ENCODE measurements at places on chromosomes 5 and 9. TPM values are rescaled to one million over a fixed set of nuclear protein-coding genes. Genes with fewer than 3 reads are reported as not detected.

GRCh38 chr5:116275282-116275681, 190.5 kb downstream of the COMMD10 start:
- no peak for DNase-seq

GRCh38 chr5:3010301-3010952, 258.9 kb upstream of the IRX2 start:
- no peak for DNase-seq

The LAMC3 gene
- polyA plus RNA-seq, result 37.1 TPM

GRCh38 chr9:98430535-98431292, 175.3 kb upstream of the TBC1D2 start:
- DNase-seq, result no peak

- no peak for DNase-seq
Measured at GRCh38 chr9:27181381-27181780, 72.4 kb downstream of the TEK start.

The UNC13B gene
- 11.8 TPM for polyA plus RNA-seq

DNA sequence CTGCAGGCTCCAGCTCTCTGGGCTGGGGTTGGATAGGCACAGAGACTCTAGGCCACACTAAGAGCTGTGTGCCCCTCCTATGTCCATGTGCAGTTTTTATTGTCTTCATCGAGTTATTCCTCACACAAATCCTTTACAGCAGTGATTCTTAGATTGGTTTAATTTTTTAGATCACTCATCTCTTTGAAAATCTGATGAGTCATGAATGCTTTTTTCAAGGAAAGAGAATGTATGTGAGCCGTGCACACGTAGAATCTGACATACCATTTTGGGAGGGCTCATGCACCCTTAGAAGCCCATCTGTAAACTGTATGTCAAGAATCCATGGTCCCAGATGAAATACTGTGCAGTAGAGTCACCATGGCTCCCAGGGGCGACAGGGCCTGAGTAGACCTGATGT, 100.7 kb upstream of the S1PR3 start:
- no peak for DNase-seq

GRCh38 chr5:149809931-149810691, 80.0 kb downstream of the PPARGC1B start:
- DNase-seq, result no peak

The DNM1 gene
- polyA plus RNA-seq, result 15.2 TPM

- no peak for DNase-seq
Measured at GRCh38 chr5:31196309-31196708, 2.8 kb downstream of the CDH6 start.

DNA sequence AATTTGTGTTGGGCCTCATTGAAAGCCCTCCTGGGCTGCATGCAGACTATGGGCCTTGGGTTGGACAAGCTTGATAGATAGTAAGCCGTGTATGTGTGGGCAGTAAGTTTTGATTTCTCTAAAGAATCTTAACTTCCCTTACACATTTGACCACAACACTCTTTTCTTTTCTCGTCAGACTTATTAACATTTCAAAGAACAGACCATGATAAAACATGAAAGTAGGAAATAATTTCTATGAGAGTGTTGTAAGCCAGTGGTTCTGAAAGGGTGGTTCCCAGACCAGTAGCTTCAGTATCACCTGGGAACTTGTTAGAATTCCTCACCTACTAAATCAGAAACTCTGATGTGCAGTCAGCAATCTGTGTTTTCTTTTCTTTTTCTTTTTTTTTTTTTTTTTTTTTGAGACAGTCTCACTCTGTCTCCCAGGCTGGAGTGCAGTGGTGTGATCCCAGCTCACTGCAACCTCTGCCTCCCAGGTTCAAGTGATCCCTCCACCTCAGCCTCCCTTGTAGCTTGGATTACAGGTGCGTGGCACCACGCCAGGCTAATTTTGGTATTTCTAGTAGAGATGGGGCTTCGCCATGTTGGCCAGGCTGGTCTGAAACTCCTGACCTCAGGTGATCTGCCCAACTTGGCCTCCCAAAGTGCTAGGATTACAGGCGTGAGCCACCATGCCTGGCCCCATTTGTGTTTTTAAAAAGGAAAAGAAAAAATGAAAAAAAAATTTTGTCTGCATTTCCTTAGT, 20.0 kb upstream of the GCNT1 start:
- no peak for DNase-seq

The PSD2 gene
- 0.08 TPM for polyA plus RNA-seq

The IPO11 gene
- 15.8 TPM for polyA plus RNA-seq

The PCDHGB6 gene
- 5.0 TPM for polyA plus RNA-seq

DNA sequence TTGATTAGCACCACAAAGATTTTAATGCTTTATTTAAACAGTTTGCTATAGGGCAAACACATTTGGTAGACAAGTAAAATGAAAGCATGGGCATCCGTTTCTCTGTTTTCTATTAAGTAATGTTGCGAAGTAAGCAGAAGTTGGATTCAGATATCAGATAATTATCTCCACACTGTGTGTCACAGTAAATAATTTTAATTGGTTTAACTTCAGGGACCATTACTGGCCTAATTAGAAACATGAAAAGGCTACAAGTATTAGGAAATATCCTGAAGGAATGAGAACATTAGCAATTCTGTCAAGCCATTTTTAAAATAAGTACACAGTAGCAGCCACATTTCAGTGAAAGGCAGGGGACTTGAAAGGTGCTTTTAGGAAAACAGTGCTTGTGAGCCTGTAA, 975.4 kb downstream of the NR2F1-AS1 start:
- no peak for DNase-seq

- no peak for DNase-seq
Measured at GRCh38 chr9:32839013-32839885, 55.9 kb downstream of the TMEM215 start.
